ENCODE measurements at places on chromosomes 2 and 18.

DNA sequence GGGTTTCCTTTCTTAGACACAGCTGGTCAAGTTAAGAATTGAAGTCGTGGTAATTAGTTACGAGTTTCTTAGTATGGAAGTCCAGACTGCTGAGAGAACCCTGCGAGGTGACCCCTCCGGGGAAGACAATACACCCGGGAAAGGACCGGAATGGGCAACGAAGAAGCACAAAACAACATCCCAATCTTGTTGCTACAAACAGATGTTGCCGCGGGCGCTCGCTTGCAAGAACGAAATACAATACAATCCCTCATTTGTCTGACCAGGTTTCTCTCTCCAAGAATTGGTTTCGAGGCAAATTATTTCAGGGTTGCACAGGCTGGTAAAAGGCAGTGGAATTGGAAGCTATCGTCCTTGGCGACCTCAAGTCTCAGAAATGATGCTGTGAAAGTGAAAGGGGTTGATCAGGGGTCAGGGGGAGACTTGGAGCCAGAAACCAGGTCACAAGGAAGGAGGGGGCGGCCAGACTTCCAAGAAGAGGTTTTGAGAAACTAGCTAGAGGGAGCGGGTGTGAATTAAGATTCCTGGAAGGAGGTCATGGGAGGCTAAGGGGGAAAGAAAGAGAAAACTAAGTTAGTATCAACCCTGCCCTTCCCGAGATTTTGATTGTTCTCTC is 401.9 kb downstream of the HRH4 start:
- DNase-seq = no peak

DNA sequence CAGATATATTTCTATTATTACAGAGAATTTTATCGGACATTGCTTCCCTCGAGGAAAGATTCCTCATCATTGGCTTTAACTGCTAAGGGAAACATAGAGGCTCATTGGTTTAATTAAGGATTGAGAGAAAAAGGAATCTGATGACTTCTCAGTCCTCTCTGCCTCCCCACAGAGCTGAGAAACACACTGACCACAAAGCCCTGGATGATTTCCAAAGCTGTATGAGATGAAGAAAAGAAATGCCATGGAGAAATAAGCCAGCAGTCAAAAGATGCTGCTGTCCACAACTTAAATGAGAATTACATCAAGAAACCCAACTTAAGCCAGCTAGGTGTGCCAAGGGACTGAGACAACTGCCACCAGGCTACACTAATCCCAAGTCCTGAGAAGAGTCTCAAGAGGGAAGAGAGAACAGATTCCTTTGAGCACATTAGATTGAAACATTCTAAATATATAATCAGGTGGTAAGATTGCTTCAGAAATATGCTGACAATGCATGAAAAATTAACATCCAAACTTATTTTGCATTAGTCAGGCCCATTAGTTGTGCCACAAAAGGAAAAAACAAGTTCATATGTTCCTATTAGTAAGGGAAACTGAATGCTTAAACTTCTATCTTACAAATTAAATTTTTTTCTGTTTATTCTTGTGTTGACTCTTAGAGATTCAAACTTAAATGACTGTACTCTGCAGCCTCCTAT is 308.1 kb upstream of the CYRIA start:
- DNase-seq = no peak

DNA sequence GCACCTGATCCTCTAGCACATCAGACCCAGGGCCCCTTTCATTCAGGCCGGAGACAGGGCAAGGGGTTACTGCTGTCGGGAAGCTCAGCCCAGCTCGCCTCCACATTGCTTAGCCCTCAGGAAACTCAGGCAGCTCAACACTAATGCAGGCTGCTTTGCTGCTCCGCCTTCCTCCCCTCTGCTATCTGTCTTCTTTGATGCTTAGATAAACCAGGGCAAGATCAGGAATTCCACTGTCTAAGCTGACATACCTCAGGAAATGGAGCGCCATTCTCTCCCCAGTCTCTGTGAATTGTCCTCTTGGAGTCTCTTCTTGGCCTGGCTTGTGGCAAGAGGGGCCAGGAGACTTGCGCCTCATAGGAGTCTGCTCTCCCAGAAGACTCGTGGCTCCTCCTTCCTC is 25.5 kb upstream of the EXOC6B start:
- DNase-seq = no peak

GRCh38 chr2:138712212-138712979 is 67.8 kb downstream of the NXPH2 start:
- DNase-seq = no peak

GRCh38 chr18:8610459-8610851 is 1.2 kb downstream of the RAB12 start:
- no peak for DNase-seq

GRCh38 chr2:230383453-230383852 is 32.5 kb upstream of the SP100 start:
- no peak for DNase-seq

DNA sequence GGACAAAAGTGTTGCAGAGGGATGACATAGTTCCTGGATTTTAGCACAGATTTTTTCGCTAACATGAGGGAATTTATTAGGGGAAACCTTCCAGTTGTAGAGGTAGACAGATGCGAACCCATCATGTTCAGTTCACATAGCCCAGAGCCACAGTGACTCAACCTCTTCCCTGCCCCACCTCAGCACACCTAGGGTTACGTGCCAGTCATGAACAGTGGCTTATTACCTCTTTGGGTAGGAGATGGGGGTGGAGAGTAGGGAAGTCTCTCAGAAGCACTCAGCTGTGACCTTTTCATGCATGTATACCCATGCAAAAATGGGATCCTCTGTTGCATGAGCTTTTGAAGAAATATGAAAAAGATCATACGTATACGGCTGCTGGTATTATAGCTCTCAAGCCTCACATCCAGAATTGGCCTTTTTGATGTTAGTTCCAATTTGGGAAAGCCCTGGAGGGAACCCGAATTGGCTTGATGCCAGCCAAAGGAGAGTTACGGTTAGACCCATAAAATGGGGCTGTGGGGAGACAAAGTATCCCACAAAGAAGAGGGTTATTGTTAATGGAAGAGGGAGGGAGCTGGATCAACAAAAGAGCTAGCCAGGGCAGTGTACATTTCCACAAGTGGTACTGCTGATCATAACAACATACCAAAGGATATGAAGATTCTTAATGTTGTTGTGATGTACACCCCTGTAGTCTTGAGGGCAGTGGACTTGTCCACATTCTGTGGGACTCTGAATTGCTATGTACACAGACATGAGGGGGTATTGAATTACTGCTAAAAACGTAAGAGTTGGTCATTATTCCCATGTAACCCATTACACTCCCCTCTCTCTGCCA is 4.9 kb downstream of the TANC1 start:
- no peak for DNase-seq

- DNase-seq = no peak
Observed at GRCh38 chr18:64639536-64639935, 490.6 kb upstream of the LINC00305 start.

DNA sequence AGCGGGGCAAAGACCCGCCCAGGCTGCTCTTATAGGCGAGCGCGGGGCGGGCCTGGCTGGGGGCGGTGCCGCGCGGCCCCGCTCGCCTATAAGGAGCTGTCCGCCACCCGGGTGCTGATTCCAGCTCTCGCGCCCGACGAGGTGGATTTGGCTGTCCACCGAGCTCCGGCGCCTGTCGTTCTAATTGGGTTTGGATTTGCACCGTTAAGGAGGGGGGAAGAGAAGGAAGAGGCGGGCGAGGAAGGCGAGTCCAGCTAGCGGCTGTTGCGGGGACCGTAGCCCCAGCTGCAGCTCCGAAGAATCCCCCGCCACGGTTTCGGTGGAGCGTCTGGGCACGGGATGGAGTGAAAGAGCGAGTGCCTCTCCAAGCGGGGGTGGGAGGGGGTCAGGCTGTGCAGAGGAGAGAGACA is at the start of gene CNTNAP5:
TSS of gene CNTNAP5 (plus strand) at position 117 of the 410 bp plus-strand sequence. CDS start 364 bp downstream, outside the sequence.
- DNase-seq = no peak

DNA sequence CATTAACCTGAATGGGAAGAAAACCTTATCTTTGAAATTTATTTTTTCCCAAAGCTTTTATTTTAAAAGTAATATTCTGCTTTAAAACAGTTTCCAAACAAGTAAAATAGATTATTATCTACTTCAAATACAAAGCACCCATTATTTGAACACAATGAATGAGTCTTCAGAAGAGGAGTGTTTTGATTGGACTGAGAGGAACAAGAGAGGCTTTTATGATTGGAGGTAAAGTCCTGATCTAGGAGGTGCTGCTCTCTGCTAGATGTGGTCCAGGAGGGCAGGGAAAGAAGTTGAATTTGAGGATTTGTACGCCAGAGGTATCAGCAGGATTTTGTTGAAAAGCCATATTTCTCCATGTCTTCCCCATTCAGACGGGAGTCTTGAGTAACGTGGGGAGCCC is 900.7 kb downstream of the SOCS6 start:
- no peak for DNase-seq

- no peak for DNase-seq
Observed at GRCh38 chr2:205245652-205246051, 436.6 kb upstream of the NRP2 start.

DNA sequence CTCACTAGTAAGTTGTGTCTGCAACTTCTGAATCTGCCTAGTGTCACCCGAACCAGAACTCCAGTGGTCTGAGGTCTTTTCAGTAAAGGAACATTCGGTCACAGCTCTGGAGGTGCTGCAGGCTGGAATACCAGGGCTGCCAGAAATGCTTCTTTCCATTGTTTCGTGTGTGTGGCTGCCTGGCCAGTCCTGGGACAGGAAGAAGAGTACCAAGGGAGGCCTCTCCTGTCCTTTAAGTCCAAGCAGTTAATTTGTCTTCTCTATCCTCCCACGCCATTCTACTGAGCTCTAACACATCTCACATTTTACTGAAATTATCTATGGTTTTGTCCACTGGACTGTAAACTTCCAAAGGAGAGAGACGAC is 196.0 kb downstream of the LNPK start:
- DNase-seq = no peak

GRCh38 chr18:48715711-48716361 is 177.0 kb downstream of the CTIF start:
- no peak for DNase-seq

- DNase-seq = no peak
Observed at GRCh38 chr2:102110171-102110570, 32.4 kb upstream of the IL1R1 start.

GRCh38 chr2:114007436-114007835 is 117.5 kb downstream of the ACTR3 start:
- no peak for DNase-seq

DNA sequence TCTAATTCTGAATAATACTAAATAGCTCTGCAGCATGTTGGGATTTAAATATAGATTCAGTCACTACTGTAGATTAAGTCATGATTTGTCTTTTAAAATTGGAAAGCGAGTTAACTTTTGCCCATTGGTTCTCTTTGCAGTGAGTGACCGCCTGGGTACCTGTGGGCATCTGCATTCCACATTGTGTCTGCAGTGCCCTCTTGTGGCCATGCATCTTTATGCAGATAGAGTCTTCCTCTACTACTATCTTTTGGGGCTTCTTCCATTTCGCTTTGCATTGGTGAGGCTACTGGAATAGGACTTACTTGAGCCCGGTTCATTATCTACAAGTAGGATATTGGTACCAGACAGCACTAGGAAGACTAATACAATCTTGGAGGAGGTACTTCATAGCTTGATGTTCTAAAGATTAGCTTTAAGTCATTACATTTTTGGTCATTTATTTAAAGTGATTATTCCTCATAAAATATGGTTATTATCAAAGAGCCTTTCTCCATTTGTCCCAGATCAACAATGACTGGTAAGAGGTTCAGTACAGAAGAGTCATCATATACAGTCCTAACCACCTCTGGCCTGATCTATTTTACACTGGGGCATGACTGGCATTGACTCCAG is 203.0 kb downstream of the SOCS6 start:
- peak; percentile 4 for DNase-seq

DNA sequence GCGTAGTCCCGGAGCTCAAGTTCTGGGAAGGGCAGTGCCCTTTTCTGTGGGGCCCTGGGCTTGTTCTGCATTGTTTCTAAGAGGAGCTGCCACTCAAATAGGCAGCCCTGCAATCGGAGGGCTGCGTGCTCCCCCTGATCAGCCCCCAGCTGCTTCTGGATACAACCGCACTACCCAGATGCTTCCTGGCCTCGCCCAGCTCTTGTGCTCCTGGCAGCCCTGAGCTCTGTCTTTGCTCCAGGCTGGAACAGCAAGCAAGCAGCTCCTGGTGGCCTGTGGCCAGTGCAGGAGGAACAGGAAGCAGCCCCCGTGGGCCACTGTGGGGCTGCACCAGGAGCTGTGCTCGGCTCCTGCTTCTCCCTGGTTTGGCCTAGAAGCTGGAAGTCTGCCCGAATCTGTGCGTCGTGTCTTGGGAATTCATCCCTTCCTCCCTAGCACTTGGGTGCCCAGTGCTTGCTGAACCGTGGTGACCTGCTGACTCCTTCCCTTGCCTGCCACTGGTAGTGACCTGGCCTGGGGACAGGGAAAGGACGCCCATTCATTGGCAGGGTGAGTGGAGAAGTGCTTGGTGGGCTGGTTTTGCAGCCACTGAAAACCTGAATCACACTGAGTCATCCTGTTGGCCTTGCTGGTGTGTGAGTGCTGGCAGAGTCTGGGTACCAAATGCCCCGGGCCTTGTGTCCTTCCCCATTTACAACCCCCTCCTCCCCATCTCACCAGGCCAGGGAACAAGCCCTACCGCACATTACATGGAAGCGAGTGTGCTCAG is 27.3 kb upstream of the NTSR2 start:
- no peak for DNase-seq

DNA sequence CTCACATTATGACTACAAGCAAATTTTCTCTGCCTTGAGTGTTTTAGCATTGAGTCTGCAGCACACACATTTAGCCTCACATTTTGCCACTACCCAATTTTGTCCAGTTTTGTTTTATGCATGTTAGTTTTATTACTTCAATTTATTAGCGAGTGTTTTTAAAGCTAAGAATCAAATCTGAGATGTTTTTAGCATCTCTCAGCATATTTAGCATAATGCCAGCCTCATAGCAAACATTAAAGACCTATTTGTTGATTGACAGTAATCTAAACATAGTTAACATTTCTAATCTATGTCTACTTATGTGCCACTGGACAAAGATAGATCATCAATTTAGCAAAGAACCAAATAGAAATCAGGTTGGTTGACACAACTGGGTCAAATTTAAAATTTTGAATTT is 94.1 kb upstream of the NXPH2 start:
- DNase-seq = no peak

DNA sequence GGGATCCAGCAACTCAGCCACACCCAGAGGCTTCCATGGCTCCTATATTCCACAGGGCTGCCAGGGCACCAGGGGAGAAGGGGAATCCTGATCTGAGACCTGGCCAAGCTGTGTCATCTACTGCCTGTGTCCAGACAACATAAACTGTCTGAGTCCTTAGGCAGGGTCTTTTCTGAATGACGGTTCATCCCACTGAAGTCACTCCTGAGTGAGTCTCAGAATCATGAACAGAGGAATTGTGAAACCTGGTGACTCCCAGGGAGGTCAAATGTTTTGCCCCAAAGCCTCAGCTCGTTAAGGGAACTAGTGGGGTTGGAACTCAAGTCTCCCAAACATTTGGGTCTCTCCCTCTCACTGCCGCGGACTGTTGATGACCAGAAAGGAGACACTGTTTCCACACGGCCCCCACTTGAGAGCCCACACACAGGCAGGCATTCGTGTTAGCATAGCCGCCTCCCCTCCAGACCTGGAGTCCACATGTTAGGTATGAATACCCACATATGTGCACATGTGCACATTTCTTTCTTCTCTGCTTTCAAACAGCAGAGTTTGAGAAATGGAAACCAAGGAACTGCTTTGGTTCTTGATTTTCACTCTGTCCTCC is 125.0 kb upstream of the MSH6 start:
- DNase-seq = no peak
